ENCODE measurements at places on chromosomes 2 and 18.
A peak's percentile ranks its signal among the peaks of the same experiment; 100 is the strongest.

DNA sequence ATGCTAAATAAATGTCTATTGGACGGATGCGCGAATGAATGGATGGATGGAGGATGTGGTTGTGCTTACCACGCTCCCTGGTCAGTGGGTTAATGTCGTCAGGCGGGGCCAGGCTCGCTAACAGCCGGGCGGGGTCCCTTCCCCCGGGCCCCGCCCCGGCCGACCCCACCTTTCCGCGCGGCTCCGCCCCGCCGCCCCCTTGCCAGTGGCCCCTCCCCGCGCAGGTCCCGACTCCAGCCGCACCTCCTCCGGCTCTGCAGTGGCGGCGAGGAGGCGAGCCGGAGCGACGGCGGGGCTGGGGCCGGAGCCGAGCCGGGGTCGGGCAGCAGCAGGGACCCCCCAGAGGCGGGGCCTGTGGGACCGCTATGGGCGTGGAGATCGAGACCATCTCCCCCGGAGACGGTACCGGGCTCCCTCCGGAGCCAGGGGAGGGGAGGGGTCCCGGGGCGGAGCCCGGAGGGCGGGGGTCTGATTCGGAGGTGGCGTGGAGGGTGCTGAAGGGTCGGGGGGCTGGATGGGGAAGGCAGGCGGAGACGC lies at the start of gene FKBP1B:
Gene FKBP1B (plus strand): TSS at position 257 of the 537 bp plus-strand sequence. CDS start 109 bp downstream, at position 366.
- DNase-seq, result peak; percentile 85

DNA sequence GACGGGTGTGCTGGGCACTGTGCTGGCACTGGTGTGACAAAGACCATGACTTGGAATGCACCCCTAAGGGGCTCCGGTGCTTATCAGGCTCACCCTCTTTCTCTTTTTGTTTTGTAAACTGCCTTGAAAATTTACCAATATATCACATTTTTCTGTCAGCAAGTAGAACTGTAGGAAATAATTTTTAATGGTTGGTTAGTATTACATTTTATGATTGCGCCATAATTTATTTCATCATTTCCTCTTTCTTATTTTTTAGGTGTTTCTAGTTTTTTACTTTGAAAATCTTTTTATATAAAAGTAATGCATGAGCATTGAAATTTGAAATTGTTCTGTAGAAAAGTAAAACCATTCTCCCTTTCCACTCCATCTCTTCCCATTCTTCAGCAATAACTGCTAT lies 100.9 kb downstream of the MMADHC start:
- no peak for DNase-seq

GRCh38 chr2:67259556-67260342 lies 137.4 kb upstream of the ETAA1 start:
- DNase-seq, result peak; percentile 52

DNA sequence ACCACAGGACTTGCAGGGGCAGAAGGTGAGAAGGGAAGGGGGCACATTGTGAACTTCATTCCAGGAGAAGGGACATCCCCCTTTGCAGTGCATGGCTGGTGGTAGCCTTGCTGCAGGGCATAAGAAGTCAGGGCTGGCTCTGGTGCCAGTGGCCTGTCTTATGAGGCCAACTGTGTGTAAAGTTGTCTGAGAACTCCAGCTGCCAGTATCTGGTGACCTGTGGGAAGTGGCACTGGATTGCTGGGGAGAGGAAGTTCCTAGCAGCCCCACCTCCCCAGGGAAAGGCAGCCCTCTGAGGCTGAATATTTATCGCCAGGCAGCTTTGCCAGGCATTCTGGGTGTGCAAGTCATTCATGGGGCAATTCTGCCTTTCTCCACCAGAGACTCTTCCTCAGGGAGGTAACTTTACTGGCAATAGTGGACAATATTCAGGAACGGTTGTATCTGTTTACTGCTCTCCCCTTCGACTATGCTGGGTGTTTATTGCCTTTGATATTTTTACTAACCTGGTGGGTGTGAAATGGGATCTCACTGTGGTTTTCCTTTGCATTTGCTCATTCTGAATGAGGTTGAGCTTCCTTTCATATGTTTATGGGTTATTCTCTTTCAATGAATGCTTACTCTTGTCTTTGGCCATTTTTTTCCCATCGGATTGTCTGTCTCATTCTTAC lies 12.3 kb downstream of the TRPM8 start:
- DNase-seq, result peak; percentile 65

GRCh38 chr18:3703732-3704176 lies 253.8 kb downstream of the TGIF1 start:
- peak; percentile 62 for DNase-seq

- no peak for DNase-seq
Measured at GRCh38 chr2:105803773-105804172, 59.1 kb downstream of the NCK2 start.

- DNase-seq, result no peak
Measured at GRCh38 chr18:32735781-32736180, 37.0 kb downstream of the KLHL14 start.

GRCh38 chr18:47032945-47033344 lies 2.5 kb downstream of the ELOA2 start:
- no peak for DNase-seq

GRCh38 chr2:190722835-190723234 lies 74.0 kb downstream of the NAB1 start:
- DNase-seq, result no peak

GRCh38 chr2:144567745-144568144 lies 47.8 kb upstream of the ZEB2 start:
- DNase-seq, result peak; percentile 66

- no peak for DNase-seq
Measured at GRCh38 chr2:137123226-137123625, 357.9 kb downstream of the THSD7B start.

GRCh38 chr2:101986804-101987740 lies 4.7 kb upstream of the IL1R2 start:
- DNase-seq, result no peak

DNA sequence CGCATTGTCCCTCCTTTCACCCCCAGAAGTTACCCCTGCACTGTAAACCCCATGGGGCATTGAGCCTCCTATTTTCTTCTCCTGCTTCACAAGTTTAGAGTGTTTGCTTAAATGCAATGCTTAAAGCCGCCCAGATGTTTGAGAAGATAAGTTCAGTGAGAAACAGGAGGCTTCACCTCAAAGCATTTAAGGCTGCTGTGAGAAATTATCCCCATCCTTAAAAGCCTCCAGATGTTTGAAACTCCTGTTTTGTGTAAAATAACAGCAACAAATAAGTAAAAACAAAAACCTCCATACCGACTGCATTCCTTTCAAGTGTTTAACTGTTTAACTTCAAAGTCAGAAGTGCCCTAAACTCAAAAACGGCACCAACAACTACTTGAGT lies 81.8 kb downstream of the RTP5 start:
- no peak for DNase-seq

GRCh38 chr2:150688016-150688415 lies 200.5 kb upstream of the RND3 start:
- DNase-seq, result no peak

GRCh38 chr18:10562773-10563160 lies 36.9 kb downstream of the NAPG start:
- no peak for DNase-seq

DNA sequence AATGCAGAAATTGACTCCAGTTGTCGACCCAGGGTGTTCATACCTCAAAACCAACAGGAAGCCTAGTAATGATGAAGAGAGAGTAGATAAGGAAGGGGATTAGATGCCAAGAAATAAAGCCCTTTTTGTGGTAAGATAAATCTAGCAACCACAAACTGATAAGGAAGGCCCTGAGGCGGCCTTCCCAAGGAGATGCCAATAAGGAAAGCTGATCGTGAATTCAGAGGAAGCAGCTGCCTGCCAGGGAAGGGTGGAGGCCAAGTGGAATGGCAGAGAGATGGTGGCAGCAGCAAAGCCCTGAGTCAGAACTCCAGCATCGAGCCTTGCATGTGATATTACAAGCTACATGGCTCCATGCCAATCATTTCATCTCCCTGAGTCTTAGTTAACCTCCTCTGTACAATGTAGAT lies 126.3 kb downstream of the IRS1 start:
- no peak for DNase-seq

DNA sequence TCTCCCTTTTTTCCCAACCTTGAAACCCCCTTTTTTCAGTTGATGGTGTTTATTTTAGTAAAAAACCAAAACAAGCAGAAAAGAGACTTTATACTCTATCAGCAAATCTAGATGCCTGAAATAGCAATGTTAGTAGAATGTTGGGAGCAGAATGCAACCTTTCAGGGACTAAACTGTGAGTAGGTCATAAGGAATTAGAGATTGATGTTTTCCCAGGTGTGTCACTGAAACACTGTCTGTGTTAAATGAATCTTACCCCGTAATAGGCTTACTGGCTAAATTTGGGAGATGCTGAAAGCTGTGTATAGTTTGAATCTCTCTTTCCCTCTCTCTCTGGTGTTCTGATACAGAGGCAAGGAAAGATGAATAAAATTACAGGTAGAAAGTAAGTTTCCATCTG lies 43.8 kb downstream of the AGFG1 start:
- DNase-seq, result no peak

- peak; percentile 13 for DNase-seq
Measured at GRCh38 chr18:75041586-75041985, 167.4 kb downstream of the PTGR3 start.

DNA sequence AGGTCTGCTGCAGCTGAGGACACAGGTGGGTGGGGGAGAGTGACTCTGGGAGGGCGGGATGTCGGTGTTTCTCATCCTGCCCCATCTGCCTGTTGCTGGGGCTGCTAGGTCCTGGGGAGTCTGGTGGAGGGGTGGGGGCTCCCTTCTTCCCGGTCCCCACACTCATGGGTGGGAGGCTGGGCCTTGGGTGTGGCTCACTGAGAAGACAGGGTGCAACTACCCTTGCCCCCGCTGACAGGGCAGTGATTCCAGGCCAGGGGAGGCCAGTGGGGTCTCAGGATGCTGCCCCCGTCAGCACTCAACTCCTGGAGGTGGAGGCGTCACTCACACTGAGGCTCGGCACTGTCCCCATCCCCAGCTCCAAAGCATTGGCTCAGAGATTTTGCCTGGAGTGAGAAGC lies 7.7 kb upstream of the NFATC1 start:
- DNase-seq, result peak; percentile 3

GRCh38 chr2:46837704-46838103 lies 77.9 kb downstream of the MCFD2 start:
- DNase-seq, result no peak

DNA sequence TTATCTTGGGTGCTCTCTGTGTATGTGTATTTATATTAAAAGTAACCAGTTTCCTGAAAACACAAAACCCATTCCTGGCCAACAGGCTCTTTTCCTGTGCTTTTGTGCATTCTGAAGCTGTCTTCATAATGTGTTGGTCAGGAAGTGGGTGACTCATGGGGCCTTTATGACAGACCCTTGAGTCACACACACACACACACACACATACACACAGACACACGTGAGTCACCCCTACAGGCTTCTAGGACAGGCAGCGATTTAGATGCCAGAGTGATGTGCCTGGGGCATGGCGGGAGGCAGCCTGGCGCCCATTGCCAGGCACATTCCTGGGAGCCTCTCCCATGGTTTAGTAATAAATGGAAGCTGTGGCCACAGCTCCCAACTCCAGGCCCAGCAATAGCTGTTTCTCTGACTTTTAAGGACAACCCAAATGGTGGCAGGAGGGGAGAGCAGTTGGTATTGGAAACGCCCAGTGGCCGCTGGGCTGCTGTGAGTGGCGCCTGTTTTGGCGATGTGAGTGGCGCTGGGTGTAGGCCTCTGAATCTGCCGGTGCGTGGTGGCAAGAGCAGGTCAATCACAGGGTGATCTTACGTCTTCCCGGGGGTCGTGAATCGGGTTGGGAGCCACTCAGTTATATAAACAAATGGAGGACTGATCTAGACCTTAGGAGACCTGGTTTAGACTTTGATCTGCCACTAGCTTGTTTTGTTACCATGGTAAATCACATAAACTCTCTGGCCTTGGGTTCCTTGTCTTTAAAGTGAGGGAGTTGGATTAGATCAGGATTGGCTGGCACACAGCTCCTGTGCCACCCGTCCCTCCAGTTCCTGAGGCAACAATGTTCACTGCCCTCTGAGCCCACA lies 150.7 kb upstream of the DLX2 start:
- DNase-seq, result no peak

- DNase-seq, result no peak
Measured at GRCh38 chr18:77001041-77001440, 131.5 kb downstream of the MBP start.

DNA sequence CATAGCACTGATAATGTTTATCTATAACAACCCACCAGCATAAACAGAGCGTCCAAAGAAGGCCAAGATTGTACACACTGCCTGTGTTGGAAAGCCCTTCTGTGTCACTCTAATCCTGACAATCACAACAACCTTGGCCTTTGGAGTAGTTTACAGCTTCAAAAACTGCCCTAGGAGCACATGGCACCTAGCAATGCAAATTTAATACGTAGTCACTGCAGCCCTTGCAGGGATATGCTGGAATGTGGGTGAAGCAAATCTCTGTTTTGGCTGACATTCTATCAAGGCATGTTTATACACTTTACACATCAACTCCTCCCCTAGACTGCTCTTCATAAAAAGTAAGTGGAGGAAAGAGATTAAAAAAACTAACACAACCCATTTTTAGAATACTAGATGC lies 66.8 kb downstream of the GRB14 start:
- DNase-seq, result no peak

DNA sequence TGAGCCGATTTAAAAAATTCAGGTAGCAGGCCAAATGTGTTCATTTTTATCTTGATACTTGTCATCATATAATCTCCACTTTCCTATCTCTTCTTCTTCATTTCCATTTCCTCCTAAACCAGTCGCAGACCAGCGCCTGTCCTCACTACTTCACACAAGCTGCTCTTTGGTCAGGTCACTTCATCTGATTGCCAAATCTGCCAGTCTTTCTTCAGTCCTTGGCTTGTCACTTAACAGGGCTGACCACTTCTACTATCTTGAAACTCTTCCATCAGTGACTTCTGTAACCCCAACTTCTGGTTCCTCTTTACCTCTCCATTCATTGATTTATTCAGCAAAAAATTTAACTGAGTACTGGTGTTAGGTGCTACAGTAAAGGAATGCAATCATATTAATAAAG lies 18.0 kb upstream of the SPRED2 start:
- DNase-seq, result no peak

- no peak for DNase-seq
Measured at GRCh38 chr2:241298673-241299072, 16.8 kb downstream of the HDLBP start.

GRCh38 chr2:70247364-70248180 lies 856 bp downstream of the TIA1 start:
- peak; percentile 32 for DNase-seq

DNA sequence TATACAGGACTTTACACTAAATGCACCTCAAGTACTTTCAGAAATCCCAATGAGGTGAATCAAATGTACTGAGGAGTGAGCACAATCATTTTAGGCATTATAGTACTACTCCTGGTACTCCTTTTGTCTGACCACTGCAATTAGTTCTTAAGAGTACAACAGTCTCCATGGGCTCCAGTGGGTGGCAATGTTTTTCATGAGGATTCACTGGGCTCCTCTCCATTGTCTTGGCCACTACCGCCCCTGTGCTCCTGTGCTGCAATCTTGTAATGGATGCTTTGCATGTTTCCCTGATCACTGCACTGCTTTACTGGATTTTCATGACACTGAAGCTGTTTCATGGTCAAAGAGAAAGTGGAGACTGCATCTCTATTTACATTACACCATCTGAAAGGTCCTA lies 268.5 kb upstream of the ZSWIM2 start:
- DNase-seq, result no peak

- no peak for DNase-seq
Measured at GRCh38 chr2:142291969-142292368, 161.2 kb upstream of the LRP1B start.

Data from HAP-1 (cell line).